ENCODE measurements at places on chromosomes 3 and 15.
A peak's percentile ranks its signal among the peaks of the same experiment; 100 is the strongest.

DNA sequence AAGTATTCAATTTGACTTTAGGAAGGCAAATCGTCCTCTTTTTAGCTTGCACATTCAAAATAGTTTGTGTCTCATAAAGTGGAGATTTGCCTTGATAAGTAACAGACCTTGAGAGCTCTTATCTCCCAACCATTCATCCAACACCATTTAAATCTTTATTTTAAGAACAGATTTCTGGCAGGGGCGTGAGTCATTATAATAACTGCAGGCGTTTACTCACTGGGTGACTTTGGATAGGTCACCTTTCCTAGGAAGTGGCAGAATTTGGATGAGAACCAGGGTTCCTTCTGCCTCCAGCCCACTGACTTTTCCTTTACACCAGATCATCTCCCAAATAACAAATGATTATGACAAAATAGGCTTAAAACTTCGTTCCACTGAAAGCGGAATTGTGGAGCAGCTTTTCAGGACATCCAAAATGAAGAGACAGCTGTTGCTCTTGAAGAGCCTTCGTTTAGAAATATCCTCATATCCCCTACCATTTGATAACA, 5.0 kb downstream of the LMCD1 start:
- DNase-seq, result no peak

GRCh38 chr3:87350367-87351199, 74.2 kb upstream of the POU1F1 start:
- peak; percentile 36 for DNase-seq

- DNase-seq, result no peak
These were observed 14.7 kb upstream of the SECISBP2L start for GRCh38 chr15:49060710-49061495.

GRCh38 chr3:30042916-30043555, 563.4 kb upstream of the TGFBR2 start:
- no peak for DNase-seq

DNA sequence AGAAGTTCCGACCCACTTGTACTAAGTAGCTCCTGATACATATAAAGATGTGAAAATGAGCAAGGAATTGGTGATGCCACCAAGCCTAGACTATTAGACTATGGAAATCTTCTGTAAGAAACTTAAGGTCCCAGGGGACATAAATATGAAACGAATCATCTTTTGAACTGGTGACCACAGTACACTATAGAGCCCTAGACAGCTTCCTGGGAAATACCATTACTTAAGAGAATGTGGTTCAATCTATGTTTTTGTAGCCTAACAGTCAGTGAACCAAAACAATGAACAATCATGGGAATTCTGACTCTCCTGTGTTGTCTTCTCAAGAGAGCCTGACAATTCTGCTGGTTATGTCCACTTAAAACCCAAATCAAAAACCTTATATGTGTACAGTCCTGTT, 191.6 kb downstream of the GREM1 start:
- DNase-seq, result no peak

DNA sequence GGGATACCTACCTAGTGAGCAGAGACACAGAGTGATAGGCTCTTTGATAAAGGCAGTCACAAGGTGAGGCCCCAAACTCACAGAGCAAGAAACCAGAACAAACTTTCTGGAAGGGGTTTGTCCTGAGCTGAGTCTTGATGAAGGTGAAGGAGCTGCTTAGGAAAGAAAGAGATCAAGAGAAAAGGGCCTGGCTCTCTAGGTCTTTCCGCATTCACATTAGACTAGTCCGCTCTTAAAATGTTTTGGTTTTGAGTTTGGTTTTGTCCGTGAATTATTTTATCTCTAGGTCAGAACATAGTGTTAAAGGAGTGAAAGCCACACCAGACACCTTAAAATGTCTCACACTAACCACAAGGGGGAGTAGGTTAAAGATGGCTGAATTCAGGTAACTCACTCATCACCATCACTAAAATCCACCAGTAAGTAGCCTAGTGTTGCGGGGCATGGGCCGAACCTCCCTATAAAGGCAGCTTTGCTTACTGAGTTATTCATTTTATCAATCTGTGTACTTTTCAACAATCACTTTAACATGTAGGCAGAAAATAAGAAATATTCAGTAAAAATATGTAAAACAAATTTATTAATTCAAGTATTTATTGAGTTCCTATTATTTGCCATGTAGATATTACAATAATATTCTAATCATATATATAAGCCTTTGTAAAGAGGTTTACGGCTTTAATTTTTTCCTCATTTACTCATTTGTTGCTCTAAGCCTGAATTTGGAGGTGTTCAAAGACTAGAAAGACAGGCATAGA, 121.5 kb upstream of the TSC22D2 start:
- DNase-seq, result no peak

DNA sequence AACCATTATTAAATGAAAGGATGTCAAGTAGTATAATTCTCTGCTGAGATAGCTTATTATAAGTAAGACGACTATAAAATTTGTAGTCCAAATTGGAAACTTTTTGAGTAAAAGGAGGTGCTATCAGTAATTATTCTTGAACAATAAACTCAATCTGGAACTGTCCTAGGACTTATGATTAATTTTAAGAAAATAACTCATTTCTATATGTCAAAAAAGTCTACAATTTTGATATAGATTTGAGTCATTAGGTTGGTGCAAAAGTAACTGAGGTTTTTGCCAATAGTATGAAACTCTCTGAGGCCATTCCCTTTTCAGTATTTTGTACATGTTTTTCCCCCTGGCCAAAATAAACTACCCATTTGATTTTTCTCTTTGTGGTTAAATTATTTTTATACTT, 41.0 kb downstream of the LEKR1 start:
- DNase-seq, result no peak

DNA sequence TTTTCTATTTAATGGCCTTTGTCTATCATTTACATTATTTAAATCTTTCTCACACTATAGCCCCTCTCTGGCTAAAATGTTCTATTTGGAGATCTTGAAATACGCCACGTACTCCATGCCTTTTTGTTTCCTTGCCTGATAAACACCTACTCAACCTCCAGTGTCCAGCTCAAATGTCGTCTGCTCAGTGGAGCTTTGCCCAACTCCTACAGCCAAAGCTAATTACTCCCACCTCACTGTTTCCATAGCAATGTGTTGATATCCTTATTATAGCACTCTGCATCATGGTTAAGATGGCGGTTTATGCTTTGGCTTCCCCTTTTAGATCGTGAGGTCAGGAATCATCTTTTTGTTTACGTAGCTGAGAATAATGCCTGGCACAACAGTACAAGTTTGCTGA, 55.9 kb downstream of the NGLY1 start:
- DNase-seq, result no peak

GRCh38 chr3:197478746-197479668, 76.8 kb downstream of the BDH1 start:
- no peak for DNase-seq

GRCh38 chr3:159902546-159903314, 85.9 kb upstream of the IL12A start:
- no peak for DNase-seq

DNA sequence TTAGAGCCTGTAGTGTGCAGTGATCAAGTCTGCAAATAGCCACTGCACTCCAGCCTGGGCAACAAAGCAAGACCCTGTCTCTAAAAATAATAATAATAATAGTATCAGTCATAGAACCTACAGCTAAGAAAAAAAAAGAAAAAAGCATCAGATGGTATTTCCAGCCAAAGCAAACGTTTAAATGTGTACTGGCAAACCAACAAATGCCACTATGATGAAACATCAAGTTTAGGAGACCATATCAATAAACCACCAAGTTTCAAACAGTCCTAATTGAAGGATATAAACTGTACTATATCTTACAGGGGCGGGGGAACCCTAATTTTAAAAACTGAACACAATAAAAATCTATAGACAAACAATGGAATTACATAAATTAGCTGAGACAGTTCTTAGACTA, 6.4 kb downstream of the UBP1 start:
- no peak for DNase-seq

- no peak for DNase-seq
These were observed 22.1 kb upstream of the PRR23E start for GRCh38 chr3:127170814-127171213.

- DNase-seq, result no peak
These were observed 237.9 kb downstream of the NFKBIZ start for GRCh38 chr3:102087236-102087635.

DNA sequence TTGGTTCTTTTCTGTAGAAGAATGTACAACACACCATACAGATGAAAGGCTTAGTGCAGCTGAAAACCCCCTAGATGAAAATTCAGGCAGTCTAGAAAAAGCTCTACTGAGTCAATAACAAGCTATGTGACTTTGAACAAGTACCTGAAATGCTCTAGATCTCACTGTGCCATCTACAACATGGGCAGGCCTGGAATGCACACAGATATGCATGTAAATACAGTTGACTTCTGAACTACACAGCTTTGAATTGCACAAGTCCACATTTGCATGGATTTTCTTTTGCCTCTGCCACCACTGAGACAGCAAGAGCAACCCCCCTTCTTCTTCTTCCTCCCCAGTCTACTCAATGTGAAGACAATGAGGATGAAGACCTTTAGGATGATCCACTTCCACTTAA, 98.4 kb downstream of the CNTN3 start:
- no peak for DNase-seq

GRCh38 chr3:173066044-173067004, 74.7 kb downstream of the SPATA16 start:
- DNase-seq, result no peak

DNA sequence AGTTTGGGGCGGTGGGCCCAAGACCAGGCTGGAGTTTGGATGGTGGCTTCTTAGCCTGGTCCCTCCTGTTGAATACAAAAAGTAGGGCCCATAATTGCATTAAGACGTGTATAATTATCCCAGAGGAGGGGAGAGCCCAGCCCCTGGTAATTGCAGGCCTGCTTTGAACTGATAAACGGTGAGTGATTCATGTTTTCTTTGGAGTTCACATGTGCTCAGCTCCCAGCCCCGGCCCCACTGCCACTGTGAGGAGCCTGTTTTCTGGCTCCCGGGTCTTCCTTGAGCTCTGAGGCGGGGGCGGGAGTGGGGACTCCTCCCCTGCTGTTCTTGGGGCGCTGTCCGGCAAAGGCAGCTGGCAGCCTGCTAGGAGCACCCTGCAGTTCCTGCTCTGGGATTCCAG, 3.1 kb downstream of the PLXNA1 start:
- no peak for DNase-seq

- no peak for DNase-seq
These were observed 9.9 kb downstream of the ZIC1 start for GRCh38 chr3:147418808-147419701.

GRCh38 chr3:176633511-176633910, 563.8 kb downstream of the TBL1XR1 start:
- no peak for DNase-seq

GRCh38 chr3:171101982-171102641, 75.6 kb upstream of the SLC2A2 start:
- DNase-seq, result no peak

- DNase-seq, result no peak
These were observed 32.5 kb downstream of the SLMAP start for GRCh38 chr3:57788624-57789018.

GRCh38 chr3:49173116-49173791, 1.9 kb downstream of the KLHDC8B start:
- peak; percentile 9 for DNase-seq

GRCh38 chr3:94036909-94037507, 8.6 kb upstream of the STX19 start:
- no peak for DNase-seq

GRCh38 chr3:129650256-129650872, 43.9 kb upstream of the PLXND1 start:
- no peak for DNase-seq

GRCh38 chr3:192481638-192482037, 245.7 kb downstream of the FGF12 start:
- DNase-seq, result no peak

- no peak for DNase-seq
These were observed 86.2 kb downstream of the TBC1D5 start for GRCh38 chr3:17656264-17656663.

- no peak for DNase-seq
These were observed 3.3 kb downstream of the CAND2 start for GRCh38 chr3:12799525-12800440.

DNA sequence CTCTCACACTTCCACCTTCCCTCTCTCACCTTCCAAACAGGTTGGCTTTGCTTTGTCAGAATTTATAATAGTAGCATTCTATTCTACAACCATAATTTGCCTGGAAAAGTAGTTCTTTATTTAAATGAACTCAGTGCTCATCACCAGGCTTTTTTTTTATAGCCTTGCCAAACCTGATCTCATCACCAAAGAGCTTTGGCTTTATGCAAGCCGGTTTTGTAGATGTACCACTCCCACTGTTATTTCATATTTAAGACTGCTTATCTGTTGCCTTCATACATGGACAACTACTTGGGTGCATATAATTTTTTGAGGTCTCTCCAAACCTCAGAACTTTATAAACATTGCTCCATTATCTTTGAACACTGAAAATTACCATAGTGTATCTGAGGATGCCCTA, 246.1 kb upstream of the PPP2R3A start:
- DNase-seq, result no peak

DNA sequence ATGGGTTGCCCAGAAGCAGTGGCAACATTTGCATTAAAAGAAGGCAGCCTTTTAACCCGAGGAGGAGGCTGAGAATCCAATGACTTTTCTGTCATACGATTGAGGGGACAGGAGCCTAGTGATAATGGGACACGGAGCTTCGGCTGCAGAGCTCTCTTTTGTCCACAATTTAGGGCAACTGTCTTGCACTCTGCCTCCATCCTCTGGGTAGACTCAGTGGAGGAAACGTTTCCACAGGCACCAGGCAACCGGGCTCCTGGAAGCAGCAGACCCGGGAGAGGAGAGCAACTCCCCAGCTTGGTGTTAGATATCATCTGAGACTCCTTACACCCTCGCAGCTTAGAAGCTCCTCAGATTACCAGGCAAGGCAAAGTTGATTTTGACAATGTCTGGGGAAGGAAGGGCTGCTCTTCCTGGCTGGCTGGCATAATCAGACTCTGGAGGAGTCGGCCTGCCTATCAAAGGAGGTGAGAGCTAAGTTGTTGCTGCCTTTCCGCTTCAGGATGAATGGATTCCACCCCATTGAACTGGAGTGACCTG, 43.5 kb upstream of the RNU6-1 start:
- no peak for DNase-seq

DNA sequence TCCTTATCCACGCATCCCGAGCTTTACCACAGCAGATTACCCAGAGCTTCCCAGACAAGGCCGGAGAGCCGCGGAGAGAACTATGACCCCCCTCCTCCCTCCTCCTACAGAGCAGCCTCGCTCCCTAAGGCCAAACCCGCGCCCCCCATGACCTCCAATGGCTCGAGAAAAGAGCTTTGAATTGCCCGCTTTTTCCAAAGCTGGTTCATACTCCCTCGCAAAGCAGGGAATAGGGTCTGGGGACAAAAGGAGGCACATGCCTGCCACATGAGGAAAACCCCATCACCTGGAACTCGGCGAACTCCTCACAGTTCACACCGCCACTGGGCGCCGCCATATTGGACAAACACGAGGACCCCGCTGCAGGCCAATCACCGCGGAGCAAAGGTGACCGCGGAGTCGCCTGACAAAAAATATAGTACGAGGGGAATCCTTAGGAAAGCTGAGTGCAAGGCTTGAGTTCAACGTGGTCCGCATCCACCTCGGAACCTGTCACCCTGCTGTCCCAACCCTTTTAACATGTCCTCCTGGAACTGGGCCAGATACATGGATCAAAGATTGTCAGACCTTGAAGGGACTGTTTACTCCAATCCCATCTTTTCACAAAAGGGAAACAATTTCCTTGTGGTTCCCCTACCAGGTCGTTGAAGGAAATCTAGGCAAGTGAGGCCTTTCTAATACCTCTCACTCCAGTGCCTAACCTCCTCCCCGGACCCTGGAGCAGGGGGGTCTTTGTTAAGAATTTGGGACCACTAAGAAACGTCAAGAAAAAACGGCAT, at the start of gene MIX23:
Gene MIX23, minus strand, starts transcription at position 344 of the 779 bp plus-strand sequence. Its CDS starts 7 bp downstream, at position 337.
- DNase-seq, result peak; percentile 73

GRCh38 chr3:46143951-46144473, 64.1 kb downstream of the CCR1 start:
- no peak for DNase-seq
